ENCODE measurements at places on chromosomes 12 and 14.

- DNase-seq = no peak
Observed at GRCh38 chr14:38405851-38406635, 150.2 kb upstream of the CLEC14A start.

DNA sequence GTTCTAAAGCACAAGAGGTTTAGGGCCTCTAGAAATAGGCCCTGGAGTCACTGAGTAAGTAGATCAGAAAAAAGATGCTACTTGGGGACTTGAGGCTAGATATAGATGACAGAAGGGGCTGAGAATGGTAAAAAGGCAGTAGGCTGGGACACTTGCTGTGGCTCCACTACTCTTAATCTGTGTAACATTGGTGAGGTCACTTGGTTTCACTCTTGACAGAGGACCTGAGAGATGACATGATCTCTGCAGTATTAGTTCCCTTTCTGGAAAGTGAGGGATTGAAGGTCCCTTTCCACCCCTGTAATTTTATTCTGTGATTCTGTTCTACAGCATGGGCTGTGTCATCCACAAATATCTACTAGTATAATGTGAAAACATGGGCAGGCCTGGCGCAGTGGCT is 39.7 kb downstream of the MAPKAPK5 start:
- DNase-seq = no peak

- no peak for DNase-seq
Observed at GRCh38 chr14:74875204-74875603, 741 bp downstream of the PROX2 start.

DNA sequence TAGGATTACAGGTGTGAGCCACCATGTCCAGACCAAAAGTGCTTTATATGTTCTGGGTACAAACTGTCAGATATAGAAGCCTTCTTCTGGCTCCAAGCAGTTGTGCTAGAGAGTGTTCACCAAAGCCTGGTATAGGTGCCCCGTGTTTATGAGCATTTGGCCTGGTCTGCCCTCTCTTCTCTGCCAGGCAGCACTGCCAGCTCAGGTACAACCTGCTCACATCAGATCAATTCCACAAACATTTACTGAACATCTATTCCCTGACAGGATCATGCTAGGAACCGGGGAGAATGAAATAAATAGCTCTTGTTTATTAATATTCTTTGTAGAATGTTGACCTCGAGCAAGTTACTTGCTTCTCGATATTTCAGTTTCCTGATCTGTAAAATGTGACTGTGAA is 20.0 kb upstream of the SOCS2 start:
- no peak for DNase-seq

DNA sequence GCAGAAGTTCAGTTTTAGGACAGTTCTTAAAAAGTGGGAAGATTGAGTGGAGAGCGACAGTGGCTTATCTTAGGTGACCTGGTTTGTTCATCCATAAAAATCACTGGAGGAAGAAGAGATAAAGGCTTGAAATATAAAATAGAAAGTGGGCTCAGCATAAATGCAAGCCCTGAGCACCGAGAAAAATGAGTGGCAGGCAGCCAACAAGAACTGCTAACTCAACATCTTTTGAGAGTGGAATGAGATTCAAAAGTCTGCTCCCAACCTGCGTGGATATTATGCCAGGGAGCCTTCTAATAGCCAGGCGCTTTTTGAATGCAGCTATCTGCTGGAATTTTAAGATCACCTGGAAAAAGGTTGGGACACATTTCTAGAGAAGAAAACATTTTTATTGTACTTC is 666.5 kb downstream of the FLRT2 start:
- no peak for DNase-seq

GRCh38 chr12:32896432-32897280 is at the start of gene PKP2:
Gene PKP2, minus strand, starts transcription at chr12:32896777. Its CDS starts 46 bp downstream, at chr12:32896731.
- peak; percentile 2 for DNase-seq

DNA sequence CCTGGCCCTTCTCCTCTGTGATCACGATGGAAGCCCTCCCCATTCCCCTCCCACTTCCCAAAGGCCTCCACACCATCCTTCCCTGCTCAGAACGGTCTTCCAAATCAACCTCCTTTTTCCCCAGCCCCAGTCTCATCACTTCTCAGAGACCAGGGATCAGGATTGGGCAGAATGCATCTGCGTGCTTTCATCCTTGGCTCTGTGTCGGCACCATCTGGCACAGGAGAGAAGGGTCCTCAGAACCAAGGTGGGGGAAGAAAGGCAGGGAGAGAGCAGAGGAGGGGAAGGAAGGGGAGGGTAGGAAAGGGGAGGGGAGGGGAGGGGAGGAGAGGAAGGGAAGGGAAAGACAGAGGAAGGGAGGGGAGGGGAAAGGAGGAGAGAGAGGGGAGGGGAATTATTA is 52.4 kb upstream of the FICD start:
- DNase-seq = no peak

- no peak for DNase-seq
Observed at GRCh38 chr12:47249719-47250357, 170.1 kb upstream of the AMIGO2 start.

DNA sequence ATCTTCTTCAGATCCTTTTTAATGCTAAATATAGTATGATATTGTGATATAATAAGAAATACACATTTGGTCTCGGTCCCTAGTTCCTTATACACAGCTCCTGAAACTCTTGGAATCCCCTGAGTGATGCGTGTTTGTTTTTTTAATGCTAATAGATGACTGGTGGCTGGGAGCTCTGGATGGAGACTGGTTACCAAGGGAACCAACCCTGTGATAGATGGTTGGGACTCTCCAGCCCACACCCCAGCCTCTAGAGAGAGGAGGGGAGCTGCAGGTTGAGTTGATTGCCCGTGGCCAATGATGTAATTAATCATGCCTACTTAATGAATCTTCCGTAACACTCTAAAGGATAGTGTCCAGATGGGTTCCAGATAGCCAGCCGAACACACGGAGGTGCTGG is 140.6 kb downstream of the FBXL14 start:
- DNase-seq = no peak

DNA sequence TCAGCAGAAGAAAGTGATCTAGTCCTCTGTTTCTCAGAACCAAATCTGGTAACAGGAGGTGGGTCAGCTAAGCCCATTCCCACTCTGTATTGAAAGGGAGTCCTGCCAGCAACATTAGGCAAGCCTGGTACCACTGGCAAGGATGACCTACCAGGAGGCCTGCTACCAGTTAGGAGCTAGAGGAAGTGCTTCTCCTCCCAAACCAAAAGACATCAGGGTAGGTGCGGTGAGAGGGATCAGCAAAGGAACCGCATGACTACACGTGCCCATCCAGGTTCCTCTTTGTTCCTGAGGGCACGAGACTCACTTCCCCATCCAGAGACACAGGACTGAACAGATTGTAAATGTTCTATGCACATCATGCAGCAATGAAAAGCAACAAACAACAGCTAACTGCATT is 2.8 kb downstream of the KLRC4 start:
- DNase-seq = no peak

DNA sequence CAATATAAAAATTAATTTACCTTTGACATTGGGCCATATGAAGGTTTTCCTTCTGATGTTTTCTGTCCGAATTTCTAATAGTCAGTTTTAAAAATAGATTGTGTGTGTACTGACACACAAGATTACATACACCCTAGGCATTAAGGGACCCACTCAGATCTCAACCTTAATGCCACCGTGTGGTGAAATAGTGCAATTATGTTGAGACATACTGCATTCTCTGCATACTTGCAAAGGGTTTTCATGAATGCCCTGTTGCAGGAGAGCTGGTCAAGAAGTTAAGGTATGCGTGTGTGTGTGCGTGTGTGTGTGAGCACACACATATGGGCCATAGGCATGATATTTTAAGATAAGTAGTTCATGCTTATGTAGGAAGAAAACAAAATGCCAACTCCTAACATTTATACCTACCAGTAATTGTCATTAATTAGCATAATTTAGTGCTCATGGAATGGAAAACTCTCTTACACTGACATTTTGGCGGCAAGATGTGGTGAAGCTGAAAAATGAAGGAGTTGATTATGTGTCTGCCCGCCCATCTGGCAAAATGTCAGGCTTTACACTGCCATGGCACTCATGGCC is 58.8 kb downstream of the PIK3C2G start:
- no peak for DNase-seq

- DNase-seq = no peak
Observed at GRCh38 chr14:25009891-25010290, 40.1 kb downstream of the STXBP6 start.

- DNase-seq = no peak
Observed at GRCh38 chr12:42450248-42450647, 124.3 kb downstream of the PPHLN1 start.

GRCh38 chr12:65125975-65126374 is 4.9 kb upstream of the WIF1 start:
- no peak for DNase-seq

GRCh38 chr14:101047326-101047725 is 143.8 kb upstream of the RTL1 start:
- no peak for DNase-seq

GRCh38 chr14:38042322-38042721 is 165.4 kb upstream of the SSTR1 start:
- no peak for DNase-seq

DNA sequence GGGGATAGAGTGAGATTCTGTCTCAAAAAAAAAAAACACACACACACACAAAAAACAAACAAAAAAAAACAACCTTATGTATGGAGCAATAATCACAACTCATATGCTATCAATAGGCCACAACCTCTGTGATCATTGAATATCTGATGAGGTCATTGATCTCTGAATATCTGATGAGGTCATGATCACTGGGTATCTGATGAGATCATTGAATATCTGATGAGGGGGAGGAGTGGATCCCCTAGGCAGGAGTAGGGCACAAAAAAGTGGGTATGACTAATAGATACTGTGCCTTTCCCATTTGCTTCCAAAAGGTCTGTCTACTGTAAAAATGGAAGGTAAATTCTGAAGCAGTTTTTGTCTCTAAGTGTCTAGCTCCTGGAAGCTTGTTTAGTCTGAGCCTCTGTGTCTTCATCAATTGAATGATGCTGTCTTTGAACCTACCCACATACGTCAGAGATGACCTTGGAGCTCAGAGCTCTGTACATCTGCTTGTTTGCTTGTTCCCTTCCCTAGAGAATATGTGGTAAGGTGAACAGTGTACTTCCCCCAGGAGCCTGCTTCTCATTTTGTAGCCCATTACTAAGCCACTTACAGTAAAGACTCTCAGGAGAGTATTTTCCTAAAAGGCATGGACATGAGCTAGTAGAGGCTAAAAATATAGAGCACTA is 13.6 kb downstream of the PAH start:
- DNase-seq = no peak

GRCh38 chr14:89013098-89013504 is 188.7 kb downstream of the TTC8 start:
- peak; percentile 8 for DNase-seq

- DNase-seq = no peak
Observed at GRCh38 chr14:61488417-61489401, 167.3 kb downstream of the PRKCH start.

DNA sequence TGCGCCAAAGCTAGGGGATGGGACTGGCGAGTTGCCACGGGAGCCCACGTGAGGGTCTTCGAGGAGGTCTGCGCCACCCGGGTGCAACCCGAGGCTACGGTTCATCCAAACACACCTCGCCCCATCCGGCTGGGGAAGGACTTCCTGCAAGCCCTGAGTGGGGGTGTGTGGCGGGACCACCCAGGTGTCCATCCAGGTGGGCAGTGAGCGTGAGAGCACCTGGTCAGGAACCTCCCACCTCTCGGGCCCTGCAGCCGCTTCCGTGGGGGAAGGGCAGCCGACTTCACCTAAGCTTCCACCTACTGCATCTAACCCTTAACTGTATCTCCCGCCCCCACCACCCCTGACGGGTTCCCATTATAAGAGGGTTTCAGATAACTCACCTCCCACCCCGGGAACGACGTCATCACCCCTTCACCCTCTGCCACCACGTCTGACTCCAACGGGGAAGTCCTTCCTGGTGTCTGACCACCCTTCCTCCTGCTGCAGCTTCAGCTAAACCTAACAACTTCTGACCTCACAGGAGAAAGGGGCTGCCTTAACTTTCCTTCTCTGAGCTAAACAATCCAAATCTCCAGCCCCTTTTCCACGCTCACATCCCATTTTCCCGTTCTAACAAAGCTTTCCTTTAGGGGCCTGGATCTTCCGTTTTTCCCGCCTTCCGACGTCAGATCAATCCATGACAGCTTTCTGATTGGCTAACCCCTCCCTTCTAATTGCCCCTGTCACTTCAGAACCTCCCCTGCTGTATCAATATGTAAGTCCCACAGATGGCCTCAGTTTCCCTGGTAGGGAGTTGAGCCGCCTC is 27.4 kb upstream of the SMUG1 start:
- peak; percentile 52 for DNase-seq

DNA sequence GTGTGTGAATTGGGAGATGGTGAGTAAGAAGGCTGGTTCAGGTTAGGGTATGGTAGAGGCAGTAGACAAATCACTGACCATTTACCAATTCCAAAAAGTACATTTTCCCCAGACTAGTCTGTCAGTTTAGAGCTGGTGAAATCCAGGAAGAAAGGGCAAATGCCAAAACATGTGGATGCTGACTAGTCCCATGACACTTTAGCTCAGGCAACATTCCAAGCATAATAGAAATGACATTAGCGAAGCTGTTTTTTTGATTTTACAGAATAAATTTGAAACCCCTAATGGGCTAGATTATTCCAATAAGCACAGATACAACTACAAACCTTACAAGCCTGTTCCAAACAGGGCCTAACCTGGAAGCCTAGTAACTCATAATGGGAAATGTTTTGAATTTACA is 884.2 kb downstream of the FLRT2 start:
- DNase-seq = no peak

GRCh38 chr14:54709867-54710266 is 142.9 kb downstream of the SAMD4A start:
- DNase-seq = no peak

GRCh38 chr14:59829469-59830337 is 40.9 kb downstream of the RTN1 start:
- no peak for DNase-seq

DNA sequence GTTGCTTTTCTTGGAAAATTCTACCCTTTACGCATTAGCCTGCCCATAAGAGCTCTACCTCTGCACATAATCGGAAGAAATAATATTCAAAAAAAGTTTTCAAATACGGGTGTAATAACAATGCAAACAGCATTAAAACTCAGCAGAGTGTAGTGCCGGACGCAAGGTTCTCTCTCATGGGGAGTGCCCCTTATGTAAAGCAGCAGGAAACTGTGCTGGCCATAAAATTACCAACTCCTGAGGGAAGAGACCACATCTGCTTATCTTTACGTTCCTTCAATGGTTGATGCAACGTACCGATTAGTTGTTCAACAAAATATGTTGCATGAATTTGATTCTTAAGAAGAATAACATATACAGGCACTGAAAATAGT is 118.7 kb upstream of the TMCC3 start:
- no peak for DNase-seq

- DNase-seq = no peak
Observed at GRCh38 chr12:103498990-103499389, 3.2 kb upstream of the C12orf42 start.

- no peak for DNase-seq
Observed at GRCh38 chr14:77849711-77850110, 49.8 kb downstream of the ADCK1 start.

- DNase-seq = peak; percentile 53
Observed at GRCh38 chr12:4143896-4144295, 129.7 kb upstream of the CCND2 start.
